ENCODE measurements at places on chromosomes 1 and 21.

GRCh38 chr1:10644307-10645128, 151.9 kb downstream of the CASZ1 start:
- no peak for DNase-seq

GRCh38 chr1:155410931-155411330, 90.2 kb downstream of the RUSC1 start:
- no peak for DNase-seq

GRCh38 chr1:192706936-192707335, 71.0 kb downstream of the RGS13 start:
- DNase-seq, result no peak

DNA sequence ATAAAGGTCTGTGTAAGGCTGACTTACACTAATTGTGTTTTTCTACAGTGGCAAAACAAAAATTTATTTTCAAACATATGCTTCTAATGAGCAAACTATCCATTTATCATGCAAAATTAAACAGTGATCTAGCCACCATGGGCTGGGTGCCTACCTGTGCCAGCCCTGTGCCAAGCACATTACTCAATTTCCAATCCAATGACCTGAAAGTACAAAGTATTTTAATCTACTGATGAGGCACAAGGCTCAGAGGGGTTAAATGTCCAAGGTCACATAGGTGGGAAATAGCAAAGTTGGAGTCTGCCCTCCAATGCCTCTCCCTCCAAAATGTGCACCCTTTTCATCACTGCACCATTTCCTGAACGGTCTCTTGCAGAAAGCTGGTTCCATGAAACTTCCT, 279.1 kb upstream of the FMN2 start:
- DNase-seq, result no peak

DNA sequence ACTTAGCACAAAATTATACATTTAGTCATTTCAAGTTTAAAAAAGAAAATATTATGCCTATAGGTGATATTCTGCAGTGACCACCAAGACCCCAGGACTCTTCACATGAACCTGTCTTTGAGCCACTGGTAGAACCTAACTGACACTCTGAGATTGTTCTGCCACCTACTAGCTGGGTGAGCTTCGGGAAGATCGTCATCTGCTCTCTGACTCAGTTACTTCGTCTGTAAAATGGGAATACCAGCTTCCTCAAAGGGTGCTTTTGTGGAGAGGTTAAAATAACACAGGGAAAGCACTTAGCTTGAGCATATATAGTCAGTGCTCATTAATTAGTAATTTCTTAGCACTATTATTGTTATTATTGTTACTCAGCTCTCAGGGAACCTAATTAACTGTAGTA, 228.5 kb upstream of the JUN start:
- DNase-seq, result no peak

DNA sequence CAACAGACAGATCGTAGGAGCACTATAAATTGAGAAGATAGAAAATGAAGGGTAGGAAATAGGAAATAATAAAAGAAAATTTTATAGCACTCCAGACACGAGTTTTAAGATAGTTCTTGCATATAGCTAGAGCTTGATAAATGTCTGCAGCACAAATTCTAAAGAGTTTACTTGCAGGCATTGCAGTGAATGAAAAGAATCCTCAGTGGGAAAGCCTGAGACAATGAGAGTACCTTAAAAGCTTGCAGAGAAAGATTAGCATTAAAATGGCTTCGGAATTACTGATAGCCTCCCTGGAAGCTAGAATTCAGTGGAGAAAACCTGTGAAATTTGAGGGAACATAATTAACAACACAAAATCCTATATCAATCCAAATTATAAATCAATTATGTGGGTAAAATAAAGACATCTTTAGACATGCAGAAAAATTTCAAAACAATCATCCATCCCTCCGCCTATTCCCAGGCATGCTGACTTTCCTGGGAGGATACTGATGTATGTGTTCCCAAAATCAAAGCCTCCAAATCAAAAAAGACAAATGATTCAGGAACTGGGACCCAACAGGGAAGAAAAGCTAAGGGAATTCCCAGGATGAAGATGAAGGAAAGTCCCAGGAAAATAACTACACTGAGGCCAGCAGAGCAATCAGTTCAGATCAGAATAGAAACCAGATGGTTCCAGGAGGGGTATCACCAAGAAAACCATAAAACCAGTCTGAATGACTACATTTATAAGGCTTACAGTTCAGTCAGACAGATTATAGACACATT, 305.9 kb upstream of the USP25 start:
- DNase-seq, result no peak

DNA sequence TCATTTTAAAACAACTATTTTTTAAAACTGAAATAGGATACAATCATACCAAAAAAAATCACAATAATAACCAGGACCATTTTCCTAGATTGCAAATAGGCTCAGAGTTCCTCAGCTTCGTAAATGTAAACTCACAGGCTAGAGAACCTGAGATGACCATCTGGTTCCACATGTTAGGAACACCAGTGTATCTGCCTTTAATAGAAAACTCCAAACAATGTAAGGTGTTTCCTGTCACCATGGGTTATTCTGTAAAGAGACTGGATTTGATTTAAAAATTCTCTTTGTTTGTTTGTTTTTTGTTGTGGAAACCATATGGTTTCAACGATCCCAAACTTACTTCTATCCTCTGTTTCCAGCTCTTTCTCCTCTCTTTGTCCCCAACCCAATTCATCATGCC, 197.5 kb downstream of the ZZZ3 start:
- DNase-seq, result no peak

GRCh38 chr1:209651138-209651587, 1.1 kb downstream of the LAMB3 start:
- DNase-seq, result no peak

GRCh38 chr1:170734412-170735175, 70.7 kb downstream of the PRRX1 start:
- DNase-seq, result no peak

All from amygdala (tissue), 56 donors.